ENCODE measurements at places on chromosomes 2 and 18.

DNA sequence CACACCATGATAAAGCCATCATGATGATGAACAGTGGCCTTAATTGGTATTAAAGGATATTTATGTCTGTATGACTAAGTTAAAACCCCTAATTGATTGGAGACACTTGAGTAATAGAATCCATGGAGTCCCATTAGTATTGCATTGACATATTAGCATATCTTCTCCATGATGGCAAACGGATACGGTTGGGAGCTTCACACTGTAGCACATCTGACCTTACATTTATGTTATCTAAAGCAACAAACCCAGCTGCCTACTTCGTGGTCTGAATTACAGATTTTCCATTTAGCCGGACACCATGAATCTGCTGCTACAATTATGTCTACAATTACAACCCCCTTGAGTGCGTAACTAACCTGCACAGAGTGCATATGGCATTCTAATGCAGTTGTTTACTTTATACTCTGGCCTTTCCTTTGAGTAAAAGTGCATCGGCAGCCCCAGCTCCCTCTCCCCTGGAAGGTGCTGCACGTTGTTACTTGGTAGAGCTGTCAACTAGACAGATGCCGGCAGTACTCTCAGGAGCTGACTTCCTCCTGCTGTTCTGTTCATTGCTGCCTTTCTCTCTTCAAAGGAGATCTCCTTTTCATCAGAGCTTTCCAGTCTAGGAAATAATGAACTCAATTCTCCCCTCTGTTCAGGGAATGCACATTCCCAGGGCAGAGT lies 92.1 kb downstream of the LRRC30 start:
- DNase-seq = no peak

GRCh38 chr2:85438201-85439024 lies 19.9 kb downstream of the SH2D6 start:
- DNase-seq = peak; percentile 54

DNA sequence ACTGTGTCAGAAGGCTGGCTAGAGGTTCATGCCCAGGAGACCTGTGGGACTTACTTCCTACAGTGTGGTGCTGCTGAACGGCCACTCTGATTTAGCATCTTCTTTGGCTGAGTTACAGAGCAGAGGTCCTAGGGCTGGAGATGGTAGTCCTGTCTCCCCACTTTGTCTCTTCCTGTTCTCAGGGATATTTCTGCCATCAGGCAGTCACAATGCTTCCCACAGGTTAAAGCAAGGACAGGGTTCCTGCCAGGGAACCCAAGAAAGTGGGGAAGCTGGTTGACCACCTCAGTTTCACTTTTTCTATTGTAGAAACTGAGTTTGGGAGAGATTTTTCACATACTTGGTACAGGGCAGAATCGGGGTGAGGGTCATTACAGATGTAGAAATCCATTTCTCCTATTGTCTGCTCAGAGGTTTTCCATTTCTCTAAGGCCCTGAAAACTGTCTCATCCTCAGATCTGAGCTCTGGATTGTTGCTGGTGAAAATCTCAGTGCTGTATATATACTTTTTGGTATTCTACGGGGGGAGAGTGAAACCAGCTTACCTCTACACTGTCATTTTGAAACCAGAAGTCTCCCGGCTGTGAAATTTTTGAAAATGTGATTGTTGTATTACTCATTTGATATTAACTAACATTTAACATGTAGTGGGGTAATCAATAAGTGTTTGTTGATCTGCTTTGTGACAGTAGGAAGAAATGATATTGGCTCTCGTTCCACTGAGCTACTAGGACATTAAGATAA lies 37.0 kb upstream of the MEP1B start:
- DNase-seq = no peak

DNA sequence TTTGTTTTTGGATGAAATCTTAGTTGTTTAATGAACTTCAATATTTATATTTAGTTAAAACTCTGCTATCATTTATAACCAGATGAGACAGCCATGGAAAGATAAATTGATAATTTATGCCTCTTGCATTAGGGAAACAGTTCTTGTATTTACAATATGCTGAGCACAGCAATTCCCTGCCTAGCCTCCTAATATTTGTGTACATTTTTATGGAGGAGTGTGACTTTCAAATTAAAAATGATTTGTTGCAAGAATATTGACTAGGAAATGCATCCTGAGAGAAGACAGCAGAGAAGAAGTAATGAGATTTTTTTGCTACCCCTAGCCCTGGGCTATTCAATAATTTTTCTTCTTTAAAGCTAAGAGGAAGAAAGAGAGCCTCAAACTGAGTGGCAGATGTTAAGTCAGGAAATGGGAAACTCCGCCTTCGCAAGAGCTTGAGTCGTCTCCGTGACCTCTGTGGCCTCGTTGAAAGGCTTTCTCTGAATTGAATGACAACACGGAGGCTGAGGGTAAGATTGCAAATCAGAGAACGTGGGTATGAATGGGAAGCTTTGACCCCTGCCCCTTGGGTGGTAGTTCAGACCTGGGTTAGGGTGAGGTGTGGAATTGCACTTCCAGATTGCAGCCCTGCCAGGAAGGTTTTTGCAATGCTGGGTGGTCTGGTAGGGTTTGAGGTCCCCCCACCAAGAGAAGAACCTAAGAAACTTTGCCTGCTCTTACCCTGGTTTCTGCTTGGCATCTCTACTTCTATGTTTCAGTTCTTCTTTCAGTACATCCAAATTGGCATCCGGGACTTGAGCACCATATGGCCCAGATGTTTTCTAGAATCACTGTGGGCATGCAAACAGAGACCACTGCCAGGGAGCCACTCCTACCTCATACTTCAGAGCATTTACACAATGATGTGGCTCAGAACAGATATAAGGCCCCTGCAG lies 210.3 kb upstream of the RBMS1 start:
- DNase-seq = no peak

GRCh38 chr2:220585241-220585640 lies 957.8 kb downstream of the SLC4A3 start:
- no peak for DNase-seq

DNA sequence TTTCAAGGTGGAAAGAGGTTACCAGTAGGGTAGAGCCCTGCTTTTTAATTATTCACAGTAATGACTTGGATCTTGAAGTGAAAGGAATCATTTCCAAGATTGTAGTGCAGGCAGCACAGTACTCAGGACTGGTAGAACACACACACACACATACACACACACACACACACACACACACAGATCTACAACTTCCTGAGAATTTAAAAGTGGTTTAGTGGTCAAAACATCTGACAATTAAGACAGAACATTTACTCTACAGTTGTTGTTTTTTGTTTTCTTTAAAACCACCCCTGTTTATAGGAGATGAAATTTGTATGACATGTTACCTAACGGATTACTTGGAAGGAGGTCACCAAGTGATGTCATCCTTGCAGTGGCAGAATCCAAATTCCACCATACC lies 146.7 kb upstream of the VRK2 start:
- no peak for DNase-seq

GRCh38 chr18:55997151-55997561 lies 409.2 kb upstream of the TCF4 start:
- no peak for DNase-seq

DNA sequence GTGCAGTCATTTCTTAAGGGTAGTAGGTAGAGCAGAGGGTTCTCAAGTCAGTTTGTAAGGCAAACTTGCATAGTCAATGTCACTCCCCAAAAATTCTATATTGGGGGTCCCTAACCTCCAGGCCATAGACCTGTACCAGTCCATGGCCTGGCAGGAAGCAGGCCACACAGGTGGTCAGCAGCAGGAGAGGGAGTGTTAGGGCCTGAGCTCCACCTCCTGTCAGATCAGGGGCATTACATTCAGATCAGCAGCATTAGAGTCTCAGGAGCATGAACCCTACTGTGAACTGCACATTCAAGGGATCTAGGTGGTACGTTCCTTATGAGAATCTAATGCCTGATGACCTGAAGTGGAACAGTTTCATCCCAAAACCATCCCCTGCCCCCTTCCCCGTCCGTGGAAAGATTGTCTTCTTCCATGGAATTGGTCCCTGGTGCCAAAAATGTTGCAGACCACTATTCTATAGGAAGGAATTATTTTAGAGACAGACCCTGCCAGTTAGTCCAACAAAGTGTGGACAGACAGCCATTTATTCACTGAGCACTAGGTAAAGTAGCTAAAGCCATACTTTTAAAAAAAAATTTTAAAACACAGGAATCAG lies 6.7 kb downstream of the COA5 start:
- DNase-seq = no peak

DNA sequence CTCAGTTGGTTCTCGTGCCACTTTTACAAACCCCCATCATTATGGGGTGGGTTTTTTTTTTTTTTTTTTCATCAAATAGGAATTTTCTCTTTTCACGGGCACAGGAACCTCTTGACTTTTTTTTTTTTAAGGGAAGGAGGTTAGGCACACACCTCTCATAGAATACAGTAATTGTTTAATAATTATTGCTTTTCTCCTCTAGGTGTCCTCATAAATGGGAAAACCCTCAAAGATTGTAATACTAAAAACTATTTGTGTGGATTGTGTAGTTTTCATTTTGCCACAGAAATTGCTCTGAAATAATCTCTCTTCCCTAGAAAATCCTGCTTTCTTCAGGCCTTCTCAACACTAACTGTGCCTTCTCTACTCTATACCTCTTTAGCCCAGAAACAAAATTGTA lies 147.3 kb downstream of the GREB1L start:
- DNase-seq = no peak

DNA sequence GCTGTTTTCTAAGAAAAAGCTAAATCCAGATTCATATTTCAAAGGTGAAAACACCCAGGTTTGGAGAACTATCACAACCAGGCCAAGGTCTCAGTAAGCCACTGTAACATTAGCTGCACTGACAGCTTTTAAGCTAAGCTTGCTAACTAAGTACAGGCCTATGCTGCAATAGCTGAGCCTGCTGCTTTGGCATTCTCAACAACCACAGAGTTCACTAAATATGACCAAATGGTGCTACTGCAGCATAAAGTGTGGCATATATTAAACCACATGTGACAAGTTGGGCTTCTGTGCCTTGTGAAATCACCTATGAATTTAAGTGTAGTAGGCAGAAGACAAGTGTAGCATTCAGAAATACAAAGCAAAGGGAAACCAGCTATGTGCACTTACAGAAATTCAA lies 206.7 kb downstream of the TCF4 start:
- DNase-seq = no peak

DNA sequence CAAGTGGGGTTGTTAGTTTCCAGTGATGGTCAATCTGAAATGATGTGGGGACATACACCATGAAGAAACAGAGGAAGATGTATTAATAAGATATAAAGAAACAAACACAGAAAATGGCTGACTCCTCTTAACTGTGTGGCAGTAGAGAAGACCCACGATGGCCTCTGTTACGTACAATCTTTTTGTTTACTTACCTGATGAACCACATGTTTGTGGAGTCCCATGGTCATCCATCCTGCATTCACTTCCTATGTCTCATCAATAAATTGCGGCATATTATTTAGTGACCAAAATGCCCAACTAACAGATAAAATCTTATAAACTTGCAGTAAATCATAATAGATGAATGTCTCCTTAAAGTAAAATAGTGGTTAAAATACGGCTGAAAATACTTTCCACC lies 740.1 kb upstream of the LINC00305 start:
- DNase-seq = no peak

GRCh38 chr2:76867854-76868253 lies 654.3 kb downstream of the LRRTM4 start:
- DNase-seq = no peak

DNA sequence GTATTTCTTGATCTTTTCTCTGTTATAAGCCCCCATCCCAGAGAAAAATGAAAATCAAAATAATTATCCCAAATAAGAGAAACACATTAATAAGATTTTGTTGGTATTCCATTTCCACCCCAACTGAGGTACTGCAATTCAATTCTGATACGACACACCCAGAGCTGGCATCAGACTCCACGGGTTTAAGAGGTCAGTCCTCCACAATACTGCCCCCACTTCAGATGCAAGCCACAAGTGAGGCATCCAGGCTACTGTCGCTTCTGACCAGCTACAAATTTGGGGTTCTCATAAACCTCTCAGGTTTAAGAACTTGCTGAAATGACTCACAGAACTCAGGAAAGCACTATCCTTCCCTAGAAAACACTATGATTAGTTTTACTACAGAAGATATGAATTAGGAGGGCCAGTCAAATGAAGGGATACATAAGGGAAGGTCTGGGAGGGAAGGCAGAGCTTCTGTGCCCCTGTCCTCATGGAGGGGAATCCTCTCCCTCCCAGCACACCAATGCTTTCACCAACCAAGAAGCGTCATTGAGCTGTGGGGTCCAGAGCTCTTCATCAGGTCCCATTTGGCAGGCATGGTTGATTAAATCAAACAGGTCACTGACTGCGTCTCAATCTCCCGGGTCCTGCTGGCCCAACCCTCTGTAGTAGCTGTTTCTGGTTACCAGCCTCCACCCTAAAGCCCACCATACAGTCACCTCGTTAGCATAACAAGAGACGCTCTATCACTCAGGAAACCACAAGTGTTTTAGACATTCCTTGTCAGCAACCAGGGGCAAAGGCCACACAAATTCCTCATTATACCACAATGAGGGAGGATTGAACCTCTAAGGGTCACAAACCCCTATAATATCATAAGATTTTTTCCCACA lies 46.2 kb downstream of the IWS1 start:
- no peak for DNase-seq

- DNase-seq = no peak
These were observed 89.2 kb upstream of the LINC00305 start for GRCh38 chr18:64238076-64238475.

- DNase-seq = no peak
These were observed 10.1 kb downstream of the RFX8 start for GRCh38 chr2:101464841-101465240.

GRCh38 chr2:121136323-121136722 lies 148.7 kb downstream of the TFCP2L1 start:
- DNase-seq = no peak

- DNase-seq = no peak
These were observed 423.3 kb downstream of the MTX2 start for GRCh38 chr2:176692533-176692932.

DNA sequence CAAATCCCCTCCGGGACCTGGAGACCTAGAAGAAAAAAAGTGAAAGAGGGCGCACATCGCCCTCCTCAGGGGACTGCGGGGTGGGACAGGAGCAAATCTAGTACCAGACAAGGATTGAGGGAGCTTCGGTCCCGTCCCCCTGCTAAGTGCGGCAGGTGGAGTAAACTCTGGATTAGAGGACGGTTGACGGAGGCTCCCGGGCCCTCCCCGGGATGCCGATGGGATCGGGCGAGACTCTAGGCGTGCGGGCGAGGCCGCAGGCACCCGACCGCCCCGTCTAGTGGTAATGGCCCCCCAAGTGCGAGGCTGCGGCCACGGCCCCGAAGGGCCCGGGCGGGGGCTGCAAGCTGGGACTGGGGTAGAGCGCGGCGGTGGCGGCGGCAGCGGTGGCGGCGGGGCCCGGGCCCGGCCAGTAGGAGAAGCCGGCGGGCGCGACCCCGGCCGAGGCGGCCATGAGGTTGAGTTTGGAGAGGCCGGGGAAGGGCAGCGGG lies 3.5 kb downstream of the FEV start:
- DNase-seq = peak; percentile 49

- no peak for DNase-seq
These were observed 75.2 kb downstream of the ZNF516 start for GRCh38 chr18:76419811-76420210.

GRCh38 chr2:68127358-68128242 lies 30.1 kb upstream of the PNO1 start:
- no peak for DNase-seq

- DNase-seq = no peak
These were observed 268.9 kb upstream of the OSR1 start for GRCh38 chr2:19627359-19627758.

- no peak for DNase-seq
These were observed 13.8 kb downstream of the CTAGE1 start for GRCh38 chr18:22403950-22404349.

Measured in DMS79 (cell line).